Kidney epithelial cell (primary cell): ENCODE measurements at places on chromosomes 5 and 9. TPM values are rescaled to one million over a fixed set of nuclear protein-coding genes. Genes with fewer than 3 reads are reported as not detected.

IL4 gene
- total RNA-seq: not detected in 2 replicates

KCNMB1 gene
- 0.04 TPM in 1 of 2 replicates, not detected in the other for total RNA-seq

GRCh38 chr9:105608721-105609598, 51.0 kb downstream of the FKTN start:
- peak; percentile 4 for DNase-seq

DNA sequence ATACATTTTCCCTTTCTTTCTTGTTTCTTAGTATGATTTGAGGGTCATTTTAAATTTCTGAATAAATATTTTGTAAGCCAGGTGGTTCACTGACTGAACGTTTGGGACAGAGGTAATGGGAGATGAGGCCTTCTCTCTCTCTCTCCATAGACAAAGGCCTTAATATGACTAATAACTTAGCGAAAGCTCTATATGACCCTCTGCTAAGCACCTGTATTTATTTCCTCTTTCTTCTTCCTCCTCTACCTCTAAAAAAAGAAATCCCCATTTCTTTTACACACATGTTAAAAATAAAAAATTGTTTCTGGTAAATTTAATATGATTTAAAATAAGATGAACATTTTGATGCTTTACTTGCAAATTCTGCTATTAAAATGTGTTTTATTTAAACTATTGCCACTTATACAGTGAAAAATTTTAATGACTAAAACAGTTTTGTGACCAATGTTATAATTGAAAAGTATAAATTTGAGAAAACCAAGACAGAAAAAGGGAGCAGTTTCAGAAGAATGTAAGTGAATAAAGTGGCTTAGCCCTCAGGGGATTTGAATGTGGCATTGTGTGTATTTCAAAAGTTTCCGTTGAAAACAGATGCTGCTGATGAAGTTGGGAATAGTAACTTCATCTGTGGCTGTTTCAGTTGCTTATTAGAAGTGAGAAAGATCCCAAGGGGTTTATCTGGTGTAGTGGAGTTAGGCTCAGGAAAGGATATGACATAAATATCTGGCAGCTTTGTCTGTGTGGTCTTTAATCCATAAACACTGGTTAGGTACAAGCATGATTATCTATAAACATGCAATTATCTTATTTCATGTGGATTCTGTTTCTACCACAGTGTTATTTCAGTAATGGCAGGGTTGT, 128.6 kb upstream of the GRHPR start:
- no peak for DNase-seq

PLPP1 gene
- total RNA-seq: 26.6 and 28.8 TPM in 2 replicates

MCIDAS gene
- not detected in 2 replicates for total RNA-seq
